Dermis lymphatic vessel endothelial cell (primary cell): ENCODE measurements at places on chromosomes 4 and X. TPM values are rescaled to one million over a fixed set of nuclear protein-coding genes. Genes with fewer than 3 reads are reported as not detected.

The ADH1B gene
- 0.09 TPM in 1 of 2 replicates, not detected in the other for total RNA-seq

The TDO2 gene
- total RNA-seq, result not detected in 2 replicates

The TNIP2 gene
- total RNA-seq, result 85.0 and 94.5 TPM in 2 replicates

The OTC gene
- 0.17 and 0.22 TPM in 2 replicates for total RNA-seq

The ANXA10 gene
- total RNA-seq, result 0.11 TPM in 1 of 2 replicates, not detected in the other

The NEUROG2 gene
- total RNA-seq, result not detected in 2 replicates

The DLG3 gene
- 0.54 and 1.2 TPM in 2 replicates for total RNA-seq

The HSFX3 gene
- total RNA-seq, result not detected in 2 replicates
